Sigmoid colon (tissue), 7 donors: ENCODE measurements at places on chromosomes 5 and 9. TPM values are rescaled to one million over a fixed set of nuclear protein-coding genes. Genes with fewer than 3 reads are reported as not detected.

Gene AGTPBP1
- 3.7 TPM for polyA plus RNA-seq

Gene ESM1
- polyA plus RNA-seq: not detected

Gene EIF4E1B
- polyA plus RNA-seq: not detected

Gene HSPB3
- polyA plus RNA-seq: 1.2 TPM

Gene FOXD4L5
- 0.04 TPM for polyA plus RNA-seq

Gene TMEM215
- not detected for polyA plus RNA-seq

Gene SLC6A18
- polyA plus RNA-seq: not detected

Gene CORO2A
- 16.8 TPM for polyA plus RNA-seq

Gene POU5F2
- 0.17 TPM for polyA plus RNA-seq

Gene ACOT12
- polyA plus RNA-seq: 0.09 TPM

Gene SREK1IP1
- polyA plus RNA-seq: 13.6 TPM

Gene GOLM1
- polyA plus RNA-seq: 42.5 TPM

Gene SLC46A2
- polyA plus RNA-seq: not detected

Gene ZFP37
- not detected for polyA plus RNA-seq

Gene MLANA
- polyA plus RNA-seq: not detected

Gene CSF1R
- 26.1 TPM for polyA plus RNA-seq

Gene CER1
- not detected for polyA plus RNA-seq

Gene MZB1
- 3.9 TPM for polyA plus RNA-seq

Gene MARCOL
- not detected for polyA plus RNA-seq

Gene PCDHB8
- 0.19 TPM for polyA plus RNA-seq

Gene BNC2
- 2.0 TPM for polyA plus RNA-seq
